ENCODE measurements at places on chromosomes 1 and 21. TPM values are rescaled to one million over a fixed set of nuclear protein-coding genes. Genes with fewer than 3 reads are reported as not detected.

CPTP gene
- total RNA-seq = 141 TPM

GCSAML gene
- not detected for total RNA-seq

DNA sequence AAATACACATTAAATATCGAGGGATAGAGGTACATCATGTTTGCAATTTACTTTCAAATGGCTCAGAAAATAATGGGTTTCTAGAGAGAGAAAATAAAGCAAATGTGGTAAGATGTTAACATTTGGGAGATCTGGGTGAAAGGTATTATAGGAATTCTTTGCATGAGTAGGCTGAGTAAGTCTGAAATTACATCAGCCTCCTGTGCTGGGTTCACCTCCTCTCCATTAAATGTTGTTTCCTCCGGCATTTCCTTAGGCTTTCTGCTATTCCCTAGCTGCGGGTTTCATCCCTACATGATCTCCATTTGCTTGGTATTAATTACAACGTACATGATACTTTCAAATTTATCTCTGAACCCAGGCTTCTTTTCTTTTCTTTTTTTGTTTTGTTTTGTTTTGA, 31.6 kb downstream of the ZMYND12 start:
- no peak overlapping the region for H3K27ac ChIP-seq
- no peak for DNase-seq
- H3K4me3 ChIP-seq = no peak overlapping the region
- no peaks in the 10 kb centered on the region for H3K27me3 ChIP-seq
- H3K36me3 ChIP-seq = no peaks in the 10 kb centered on the region

GRCh38 chr1:190353538-190354101, 124.0 kb downstream of the BRINP3 start:
- H3K4me3 ChIP-seq = no peak overlapping the region
- no peaks in the 10 kb centered on the region for H3K4me1 ChIP-seq
- peaks cover 23% of the 10 kb centered on the region for H3K27me3 ChIP-seq
- no peaks in the 10 kb centered on the region for H3K36me3 ChIP-seq
- peak; percentile 43 for DNase-seq

DNA sequence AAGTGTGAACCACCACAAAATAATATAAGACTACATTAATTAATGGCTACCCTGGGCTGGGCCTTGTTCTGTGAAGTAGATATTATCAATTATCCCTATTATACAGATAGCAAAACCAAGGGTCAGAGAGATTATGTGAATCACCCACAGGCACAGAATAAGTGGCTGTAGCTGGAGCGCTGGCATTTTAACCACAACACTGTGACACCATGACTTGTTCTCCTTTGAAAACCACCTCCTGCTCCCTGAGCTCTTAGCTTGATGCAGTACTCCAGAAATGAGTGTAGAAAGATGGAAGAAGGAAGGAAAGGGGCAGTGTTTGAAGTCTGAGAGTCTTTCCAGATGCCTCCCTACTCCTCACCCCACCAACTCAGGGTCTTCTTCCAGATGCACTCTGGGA, 29.5 kb upstream of the JUN start:
- no peak overlapping the region for H3K4me3 ChIP-seq
- H3K36me3 ChIP-seq = no peaks in the 10 kb centered on the region
- DNase-seq = no peak
- H3K4me1 ChIP-seq = peaks cover 51% of the 10 kb centered on the region

OR2L2 gene
- total RNA-seq = not detected

CD101 gene
- total RNA-seq = 0.36 TPM

DNA sequence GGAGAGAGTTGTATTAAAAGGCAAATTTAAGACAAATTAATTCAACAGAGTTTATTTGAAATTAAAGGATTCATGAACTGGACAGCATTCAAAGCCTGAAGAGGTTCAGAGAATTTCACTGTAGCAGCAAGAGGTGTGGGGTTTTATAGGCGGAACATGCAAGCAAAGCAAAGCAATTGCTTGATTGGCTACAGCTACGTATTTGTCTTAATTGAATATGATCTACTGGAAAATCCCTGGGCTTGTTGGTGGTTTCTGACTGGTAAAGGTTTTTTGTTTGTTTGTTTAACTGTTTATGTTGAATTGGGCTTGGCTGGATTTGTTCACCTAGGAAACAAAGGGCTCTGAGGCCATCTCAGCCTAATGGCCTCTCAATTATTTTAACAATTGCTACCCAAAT, 61.5 kb downstream of the KCNK1 start:
- no peak for DNase-seq
- peaks cover 19% of the 10 kb centered on the region for H3K4me1 ChIP-seq
- H3K27ac ChIP-seq = no peak overlapping the region
- H3K27me3 ChIP-seq = no peaks in the 10 kb centered on the region
- H3K36me3 ChIP-seq = peaks cover 20% of the 10 kb centered on the region

Data from PC-3 (cell line).